Endothelial cell of umbilical vein (primary cell): ENCODE measurements at places on chromosomes 3 and 15. TPM values are rescaled to one million over a fixed set of nuclear protein-coding genes. Genes with fewer than 3 reads are reported as not detected.

CCDC33 gene
- not detected in 2 replicates for total RNA-seq

OR4F6 gene
- not detected in 2 replicates for total RNA-seq

THAP10 gene
- 2.7 and 4.0 TPM in 2 replicates for total RNA-seq

GOLGA6A gene
- not detected in 2 replicates for total RNA-seq

EPHB3 gene
- total RNA-seq: not detected in 2 replicates

GOLGA6L22 gene
- total RNA-seq: not detected in 2 replicates

HOMER2 gene
- total RNA-seq: 0.60 and 0.97 TPM in 2 replicates

WDR93 gene
- total RNA-seq: not detected in 2 replicates

GYG1 gene
- total RNA-seq: 46.8 and 58.5 TPM in 2 replicates

HGD gene
- 0.22 and 0.44 TPM in 2 replicates for total RNA-seq

RETNLB gene
- total RNA-seq: not detected in 2 replicates

SCG5 gene
- total RNA-seq: 2.1 and 3.3 TPM in 2 replicates

FRMD5 gene
- total RNA-seq: 16.7 and 18.2 TPM in 2 replicates

MED12L gene
- 0.23 and 0.27 TPM in 2 replicates for total RNA-seq

SUCNR1 gene
- total RNA-seq: not detected in 2 replicates

SPATA12 gene
- total RNA-seq: 0.14 TPM in 1 of 2 replicates, not detected in the other

TEX9 gene
- total RNA-seq: 1.7 and 2.5 TPM in 2 replicates

UPK1B gene
- total RNA-seq: not detected in 2 replicates

NMNAT3 gene
- 0.12 and 0.60 TPM in 2 replicates for total RNA-seq

DNA sequence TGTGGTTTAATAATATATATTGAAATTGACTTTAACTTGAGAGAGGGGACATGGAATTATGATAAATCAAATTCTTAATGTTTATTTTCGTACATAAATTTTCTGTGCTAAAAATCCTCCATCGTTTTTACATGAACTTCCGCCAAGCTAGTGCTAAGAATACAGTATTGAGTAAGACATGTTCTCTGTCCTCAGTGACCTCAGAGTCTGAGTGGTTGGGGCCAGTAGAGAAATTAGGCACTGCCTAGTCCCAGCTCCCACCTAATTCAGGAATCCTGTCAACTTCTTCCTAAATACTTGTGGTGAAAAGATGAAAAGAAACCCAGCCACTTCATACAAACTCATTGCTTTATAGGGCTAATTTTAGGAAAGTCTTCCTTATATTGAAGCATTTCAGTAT lies 110.3 kb downstream of the PPP2R3A start:
- H3K36me3 ChIP-seq: no peaks in the 10 kb centered on the region
- no peak for DNase-seq
- no peak overlapping the region for H3K27ac ChIP-seq
- no peaks in the 10 kb centered on the region for H3K27me3 ChIP-seq

DNA sequence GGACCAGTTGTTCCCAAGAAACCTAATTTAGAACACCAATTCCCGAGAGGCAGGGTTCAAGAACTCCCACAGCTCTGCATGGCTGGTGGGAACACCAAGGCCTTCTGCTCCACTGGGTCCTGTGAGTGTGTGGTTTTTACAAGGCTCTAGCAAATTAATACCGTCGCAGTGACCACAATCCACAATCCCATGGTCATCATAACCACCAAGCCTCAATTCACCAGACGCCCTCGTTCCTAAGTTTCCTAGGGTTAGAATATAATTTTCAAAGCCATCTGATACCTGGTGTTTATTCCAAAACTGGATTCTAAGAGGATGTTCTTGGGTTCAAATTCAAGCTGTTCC lies 114.9 kb upstream of the RPL32 start:
- H3K4me1 ChIP-seq: peaks cover 18% of the 10 kb centered on the region
- no peak overlapping the region for H3K27ac ChIP-seq
- no peaks in the 10 kb centered on the region for H3K36me3 ChIP-seq
- H3K4me3 ChIP-seq: no peak overlapping the region
- DNase-seq: no peak

DNA sequence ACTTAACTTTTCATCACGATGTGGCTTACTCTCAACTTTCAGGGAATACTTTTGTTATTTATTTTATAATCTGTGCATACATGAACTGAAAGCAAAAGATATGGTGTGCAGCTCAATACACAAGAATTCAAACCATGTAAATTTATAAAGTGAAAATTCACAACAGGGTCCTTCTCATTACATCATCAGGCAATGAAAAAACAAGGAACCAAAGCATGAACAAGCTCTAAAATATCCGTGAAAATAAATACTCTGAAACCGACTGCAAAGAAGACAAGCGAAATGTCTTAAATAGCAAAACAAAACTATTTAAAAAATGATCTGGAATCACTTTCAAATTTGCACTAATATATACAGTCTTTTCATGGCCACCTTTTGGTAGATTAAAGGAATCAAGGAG lies 28.9 kb downstream of the GNB5 start:
- no peak overlapping the region for H3K4me3 ChIP-seq
- no peak overlapping the region for H3K27ac ChIP-seq
- DNase-seq: no peak
- no peaks in the 10 kb centered on the region for H3K36me3 ChIP-seq

DNA sequence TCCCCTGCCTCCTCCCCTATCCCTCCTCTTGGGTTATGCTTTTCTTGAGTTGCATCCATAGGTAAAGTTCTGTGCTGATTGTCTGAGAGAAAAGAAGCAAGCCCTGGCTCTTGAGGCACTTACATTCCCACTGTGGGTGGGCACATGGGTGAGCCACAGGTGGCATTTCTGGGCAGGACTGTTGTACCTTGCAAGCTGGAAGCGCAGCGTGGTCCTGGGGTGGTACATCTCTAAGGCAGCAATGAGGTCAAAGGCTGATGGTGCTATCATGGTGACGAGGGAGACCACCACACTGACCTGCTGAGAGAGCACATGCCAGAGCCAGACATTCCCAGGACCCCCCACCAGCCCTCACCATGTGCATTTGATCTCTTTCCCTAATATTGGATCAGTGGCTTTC lies 24.7 kb downstream of the TMC3 start:
- H3K27me3 ChIP-seq: no peaks in the 10 kb centered on the region
- no peak for DNase-seq
- H3K36me3 ChIP-seq: no peaks in the 10 kb centered on the region
- no peak overlapping the region for H3K4me3 ChIP-seq
- H3K27ac ChIP-seq: no peak overlapping the region

DNA sequence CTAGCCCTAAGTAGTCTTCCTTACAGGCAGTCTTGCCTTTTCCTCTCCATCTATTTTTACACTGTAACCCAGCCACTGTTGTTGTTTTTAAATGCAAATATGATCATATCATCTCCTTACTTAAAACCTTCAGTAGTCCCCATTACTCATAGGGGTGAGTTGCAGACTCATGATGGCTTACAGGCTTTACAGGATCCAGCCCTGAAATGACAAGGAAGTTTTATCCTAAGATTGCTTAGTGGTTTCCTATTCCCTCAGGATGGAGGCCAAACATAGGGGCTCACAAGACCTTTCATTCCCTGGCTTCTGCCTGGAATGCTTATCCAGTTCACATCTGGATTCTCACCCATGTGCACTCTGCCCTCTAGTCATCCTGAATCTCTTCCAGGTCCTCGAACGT lies 27.7 kb upstream of the PCOLCE2 start:
- H3K4me3 ChIP-seq: no peak overlapping the region
- H3K27ac ChIP-seq: no peak overlapping the region
- no peaks in the 10 kb centered on the region for H3K36me3 ChIP-seq
- no peaks in the 10 kb centered on the region for H3K4me1 ChIP-seq
- H3K27me3 ChIP-seq: peaks cover 10% of the 10 kb centered on the region

- no peaks in the 10 kb centered on the region for H3K4me1 ChIP-seq
- H3K27me3 ChIP-seq: peaks cover 35% of the 10 kb centered on the region
- H3K4me3 ChIP-seq: no peak overlapping the region
- H3K27ac ChIP-seq: no peak overlapping the region
- H3K36me3 ChIP-seq: no peaks in the 10 kb centered on the region
These were observed 1.4 kb downstream of the KBTBD13 start for GRCh38 chr15:65077981-65078352.

GRCh38 chr3:70249509-70250160 lies 62.8 kb downstream of the MDFIC2 start:
- peaks cover 34% of the 10 kb centered on the region for H3K4me1 ChIP-seq
- no peaks in the 10 kb centered on the region for H3K36me3 ChIP-seq
- H3K27ac ChIP-seq: peak overlapping the region; percentile 87
- H3K27me3 ChIP-seq: no peaks in the 10 kb centered on the region
- H3K4me3 ChIP-seq: no peak overlapping the region

DNA sequence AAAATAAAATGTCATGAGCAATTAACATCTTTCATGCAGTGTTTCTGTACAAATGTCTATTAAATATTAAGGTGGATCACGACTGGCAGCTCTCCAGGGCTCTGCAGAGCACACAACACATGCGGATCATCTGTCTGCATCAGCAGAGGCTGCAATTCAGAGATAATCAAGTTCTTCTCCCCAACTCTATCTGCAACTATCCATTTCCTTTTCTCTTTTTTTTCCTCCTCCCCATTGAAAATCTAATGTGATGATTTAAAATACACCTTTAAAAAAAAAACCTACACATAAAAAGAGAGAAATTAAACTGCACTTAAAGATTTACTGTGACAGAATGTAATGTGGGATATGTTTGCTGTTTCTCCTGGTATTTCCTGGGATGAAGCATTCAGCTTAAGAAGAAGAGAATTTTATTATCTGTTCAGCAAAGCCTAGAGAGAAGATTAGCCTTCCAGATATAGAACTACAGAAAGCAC lies 352.6 kb upstream of the CCDC54 start:
- H3K27ac ChIP-seq: no peak overlapping the region
- H3K36me3 ChIP-seq: no peaks in the 10 kb centered on the region
- H3K4me1 ChIP-seq: no peaks in the 10 kb centered on the region

GRCh38 chr3:43707998-43708397 lies 17.3 kb downstream of the ABHD5 start:
- peaks cover 20% of the 10 kb centered on the region for H3K4me1 ChIP-seq
- no peak overlapping the region for H3K4me3 ChIP-seq
- peaks cover 3% of the 10 kb centered on the region for H3K36me3 ChIP-seq

GRCh38 chr3:70094197-70094596 lies 94.7 kb downstream of the SAMMSON start:
- H3K27me3 ChIP-seq: no peaks in the 10 kb centered on the region
- H3K4me1 ChIP-seq: no peaks in the 10 kb centered on the region
- H3K27ac ChIP-seq: no peak overlapping the region
- DNase-seq: no peak

- peaks cover 2% of the 10 kb centered on the region for H3K27me3 ChIP-seq
- no peak for DNase-seq
- no peak overlapping the region for H3K4me3 ChIP-seq
- H3K36me3 ChIP-seq: no peaks in the 10 kb centered on the region
These were observed 35.7 kb downstream of the SSUH2 start for GRCh38 chr3:8608791-8609467.

GRCh38 chr3:133948996-133949395 lies 53.3 kb upstream of the RAB6B start:
- H3K27ac ChIP-seq: no peak overlapping the region
- H3K4me1 ChIP-seq: peaks cover 46% of the 10 kb centered on the region
- DNase-seq: no peak
- H3K36me3 ChIP-seq: no peaks in the 10 kb centered on the region
- H3K4me3 ChIP-seq: no peak overlapping the region

- H3K27me3 ChIP-seq: no peaks in the 10 kb centered on the region
- H3K4me3 ChIP-seq: no peak overlapping the region
- peak; percentile 92 for DNase-seq
- H3K27ac ChIP-seq: peak overlapping the region; percentile 88
These were observed 27.2 kb downstream of the AKAP13 start for GRCh38 chr15:85407421-85408269.

GRCh38 chr3:188687389-188687788 lies 484.4 kb upstream of the TPRG1 start:
- H3K27ac ChIP-seq: no peak overlapping the region
- no peaks in the 10 kb centered on the region for H3K27me3 ChIP-seq
- H3K4me3 ChIP-seq: no peak overlapping the region

GRCh38 chr15:42273900-42274701 lies 868 bp upstream of the TMEM87A start:
- no peaks in the 10 kb centered on the region for H3K36me3 ChIP-seq
- H3K27ac ChIP-seq: peak overlapping the region; percentile 89
- peaks cover 41% of the 10 kb centered on the region for H3K4me1 ChIP-seq
- peak; percentile 75 for DNase-seq
- no peaks in the 10 kb centered on the region for H3K27me3 ChIP-seq

DNA sequence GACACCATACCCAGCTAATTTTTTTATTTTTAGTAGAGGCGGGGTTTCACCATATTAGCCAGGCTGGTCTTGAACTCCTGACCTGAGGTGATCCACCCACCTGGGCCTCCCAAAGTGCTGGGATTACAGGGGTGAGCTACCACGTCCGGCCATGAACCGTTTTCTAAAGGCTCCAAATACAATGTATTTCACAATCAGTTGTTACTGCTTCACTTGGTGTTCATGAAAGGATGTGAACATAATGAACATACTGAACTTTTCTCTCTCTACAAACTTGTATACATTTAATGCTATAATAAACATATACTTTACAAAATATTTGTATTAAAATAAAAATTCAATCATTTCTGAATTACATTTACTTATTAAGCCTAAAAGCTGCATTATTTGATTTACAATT lies 28.9 kb downstream of the TBL1XR1 start:
- H3K27me3 ChIP-seq: no peaks in the 10 kb centered on the region
- H3K4me3 ChIP-seq: no peak overlapping the region

- H3K4me3 ChIP-seq: no peak overlapping the region
- no peak for DNase-seq
- no peak overlapping the region for H3K27ac ChIP-seq
- H3K36me3 ChIP-seq: no peaks in the 10 kb centered on the region
- H3K4me1 ChIP-seq: no peaks in the 10 kb centered on the region
These were observed 69.1 kb upstream of the TAMM41 start for GRCh38 chr3:11915621-11916424.

DNA sequence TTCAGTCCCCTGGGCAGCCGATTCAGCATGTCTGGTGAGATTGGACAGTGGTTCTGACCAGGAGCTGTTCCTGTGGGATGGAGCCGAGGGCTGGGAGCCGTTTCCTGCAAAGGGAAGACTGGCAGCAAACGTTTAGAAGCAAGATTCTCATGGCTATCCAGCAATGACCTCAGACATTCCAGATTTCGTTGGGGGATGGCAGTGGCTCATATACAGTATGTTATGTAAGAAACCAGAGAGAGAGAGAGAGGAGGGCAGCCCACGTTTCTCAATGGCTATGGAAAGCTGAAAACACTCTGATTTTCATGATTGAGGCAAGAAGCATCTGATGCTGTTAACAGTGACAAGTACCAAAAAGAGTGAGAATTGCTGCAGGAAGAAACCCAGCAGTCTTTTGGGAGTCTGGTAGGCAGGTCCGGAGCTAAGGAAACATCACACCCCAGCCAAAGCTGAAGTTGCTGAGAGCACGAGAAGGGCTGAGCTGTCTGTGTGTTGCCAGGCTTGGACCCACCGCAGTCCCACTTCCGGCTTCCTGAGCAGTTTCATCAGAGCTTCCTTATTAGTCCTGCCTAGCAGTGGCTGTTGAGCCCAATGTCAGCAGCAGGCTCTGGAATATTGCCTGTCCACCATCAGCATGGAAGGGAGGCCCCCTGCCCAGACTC lies 25.6 kb upstream of the VPS8 start:
- DNase-seq: no peak
- H3K27ac ChIP-seq: no peak overlapping the region
- no peaks in the 10 kb centered on the region for H3K36me3 ChIP-seq
- no peaks in the 10 kb centered on the region for H3K4me1 ChIP-seq

GRCh38 chr3:196341137-196341536 lies 2.9 kb upstream of the TM4SF19 start:
- no peak for DNase-seq
- H3K27ac ChIP-seq: no peak overlapping the region
- H3K4me3 ChIP-seq: no peak overlapping the region
- no peaks in the 10 kb centered on the region for H3K27me3 ChIP-seq
- no peaks in the 10 kb centered on the region for H3K36me3 ChIP-seq
